ENCODE measurements at places on chromosomes 6 and 20. TPM values are rescaled to one million over a fixed set of nuclear protein-coding genes. Genes with fewer than 3 reads are reported as not detected.

TAGAP gene
- total RNA-seq, result not detected

GLP1R gene
- not detected for total RNA-seq

TCP11 gene
- total RNA-seq, result not detected

HSPA1L gene
- total RNA-seq, result 0.64 TPM

FAM83C gene
- total RNA-seq, result under 0.01 TPM

CLDN20 gene
- not detected for total RNA-seq

IER3 gene
- total RNA-seq, result 211 TPM

MAFB gene
- 1.5 TPM for total RNA-seq

GPX5 gene
- total RNA-seq, result not detected

RIPPLY2 gene
- not detected for total RNA-seq

RIMS4 gene
- total RNA-seq, result under 0.01 TPM

PTCRA gene
- total RNA-seq, result not detected

CYP39A1 gene
- total RNA-seq, result 2.4 TPM

PKIB gene
- total RNA-seq, result 9.2 TPM

OR2J2 gene
- not detected for total RNA-seq

RIMS1 gene
- total RNA-seq, result not detected

SPTLC3 gene
- total RNA-seq, result 5.1 TPM

HTR1B gene
- 0.24 TPM for total RNA-seq

RGS17 gene
- total RNA-seq, result 3.4 TPM

HTR1E gene
- total RNA-seq, result not detected

PRDM1 gene
- total RNA-seq, result 2.6 TPM

EYA2 gene
- total RNA-seq, result 2.9 TPM

PHACTR3 gene
- total RNA-seq, result 3.4 TPM

ECT2L gene
- under 0.01 TPM for total RNA-seq

ZNF322 gene
- total RNA-seq, result 10.1 TPM

CAGE1 gene
- total RNA-seq, result not detected

SOX12 gene
- total RNA-seq, result 1.9 TPM

TNFRSF6B gene
- total RNA-seq, result 7.5 TPM

HNF4A gene
- total RNA-seq, result under 0.01 TPM

SLC17A1 gene
- not detected for total RNA-seq

HLA-DQB2 gene
- total RNA-seq, result not detected

ASIP gene
- not detected for total RNA-seq

SLC2A10 gene
- total RNA-seq, result 19.0 TPM

BPIFB1 gene
- total RNA-seq, result not detected

TRIM10 gene
- not detected for total RNA-seq

RING1 gene
- total RNA-seq, result 24.5 TPM

SNAP25 gene
- total RNA-seq, result not detected

ADGRF5 gene
- total RNA-seq, result 0.48 TPM

OXT gene
- not detected for total RNA-seq

TCF21 gene
- total RNA-seq, result not detected
